ENCODE measurements at places on chromosomes 12 and 14.

- DNase-seq = no peak
These were observed 31.5 kb downstream of the ERO1A start for GRCh38 chr14:52663850-52664249.

DNA sequence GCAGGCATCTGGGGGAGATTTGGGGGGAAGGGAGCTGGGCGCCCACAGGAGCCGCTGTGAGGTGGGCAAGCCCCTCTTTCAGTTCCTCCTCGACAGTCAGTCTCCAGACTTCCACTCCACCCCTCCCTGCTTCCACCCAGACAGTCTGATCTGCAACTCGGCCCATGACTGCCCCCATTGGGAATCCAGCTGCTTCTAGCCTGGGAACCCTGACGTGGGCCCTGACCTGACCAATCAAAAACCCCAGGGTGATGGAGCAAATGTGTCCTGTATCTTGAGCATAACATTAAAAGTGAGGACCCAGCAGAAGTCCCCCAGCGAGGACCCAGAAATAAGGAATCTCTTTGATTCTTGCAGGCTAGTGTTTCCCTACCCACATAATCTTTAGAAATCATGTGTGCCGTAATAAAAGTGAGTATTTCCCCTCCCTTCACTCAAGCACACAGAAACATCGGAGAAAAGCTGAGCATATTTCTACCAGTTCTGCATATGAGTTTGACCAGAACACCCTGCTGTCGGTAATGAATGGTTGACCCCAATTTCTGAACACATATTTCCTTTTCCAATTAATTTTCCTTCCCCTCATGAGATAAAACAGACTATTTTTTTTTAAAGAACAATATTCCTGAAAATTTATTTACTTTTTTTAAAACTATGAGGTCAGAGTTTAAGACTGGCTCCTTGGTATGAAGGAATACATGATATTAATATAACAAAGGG lies 6.4 kb downstream of the SSH1 start:
- DNase-seq = no peak

GRCh38 chr14:55638665-55639064 lies 58.7 kb downstream of the KTN1 start:
- no peak for DNase-seq

- no peak for DNase-seq
These were observed 44.8 kb upstream of the PRMT8 start for GRCh38 chr12:3446235-3446634.

GRCh38 chr12:3896801-3897351 lies 23.7 kb upstream of the PARP11 start:
- peak; percentile 70 for DNase-seq
